ENCODE measurements at places on chromosomes 5 and 9.
A peak's percentile ranks its signal among the peaks of the same experiment; 100 is the strongest.

GRCh38 chr5:143564417-143564816 lies 160.9 kb upstream of the NR3C1 start:
- H3K4me1 ChIP-seq: no peaks in the 10 kb centered on the region
- H3K36me3 ChIP-seq: no peaks in the 10 kb centered on the region
- no peak overlapping the region for H3K4me3 ChIP-seq
- no peak overlapping the region for H3K27ac ChIP-seq
- no peak for DNase-seq

GRCh38 chr9:37776328-37776727 lies 8.5 kb downstream of the EXOSC3 start:
- no peak overlapping the region for H3K4me3 ChIP-seq
- H3K36me3 ChIP-seq: no peaks in the 10 kb centered on the region
- no peaks in the 10 kb centered on the region for H3K4me1 ChIP-seq
- no peak overlapping the region for H3K27ac ChIP-seq
- no peak for DNase-seq

DNA sequence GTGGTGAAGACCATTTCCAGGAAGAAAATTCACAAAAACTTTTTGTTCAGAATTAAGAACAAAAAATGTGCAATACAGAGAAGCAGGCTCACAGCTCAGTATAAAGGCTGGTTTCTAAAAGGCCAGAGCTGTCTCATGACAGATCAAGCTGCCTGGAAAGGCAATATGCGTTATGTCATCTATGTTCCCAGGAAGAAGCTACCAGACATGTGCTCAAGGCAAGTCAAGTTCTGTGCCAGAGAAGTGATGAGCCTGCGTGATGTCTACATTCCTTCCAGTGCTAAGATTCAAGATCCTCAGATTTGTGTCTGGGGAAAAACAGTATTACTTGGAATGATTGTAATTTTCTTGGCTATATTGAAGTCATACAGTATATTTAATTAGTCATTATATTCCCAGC lies 104.3 kb downstream of the PDE4D start:
- H3K4me1 ChIP-seq: no peaks in the 10 kb centered on the region
- no peaks in the 10 kb centered on the region for H3K27me3 ChIP-seq
- no peak for DNase-seq
- peak overlapping the region; percentile 53 for H3K27ac ChIP-seq
- H3K4me3 ChIP-seq: no peak overlapping the region
- no peaks in the 10 kb centered on the region for H3K36me3 ChIP-seq

GRCh38 chr9:92349771-92350739 lies 24.3 kb downstream of the CENPP start:
- H3K4me3 ChIP-seq: no peak overlapping the region
- H3K27me3 ChIP-seq: no peaks in the 10 kb centered on the region
- H3K4me1 ChIP-seq: no peaks in the 10 kb centered on the region
- H3K27ac ChIP-seq: peak overlapping the region; percentile 67

DNA sequence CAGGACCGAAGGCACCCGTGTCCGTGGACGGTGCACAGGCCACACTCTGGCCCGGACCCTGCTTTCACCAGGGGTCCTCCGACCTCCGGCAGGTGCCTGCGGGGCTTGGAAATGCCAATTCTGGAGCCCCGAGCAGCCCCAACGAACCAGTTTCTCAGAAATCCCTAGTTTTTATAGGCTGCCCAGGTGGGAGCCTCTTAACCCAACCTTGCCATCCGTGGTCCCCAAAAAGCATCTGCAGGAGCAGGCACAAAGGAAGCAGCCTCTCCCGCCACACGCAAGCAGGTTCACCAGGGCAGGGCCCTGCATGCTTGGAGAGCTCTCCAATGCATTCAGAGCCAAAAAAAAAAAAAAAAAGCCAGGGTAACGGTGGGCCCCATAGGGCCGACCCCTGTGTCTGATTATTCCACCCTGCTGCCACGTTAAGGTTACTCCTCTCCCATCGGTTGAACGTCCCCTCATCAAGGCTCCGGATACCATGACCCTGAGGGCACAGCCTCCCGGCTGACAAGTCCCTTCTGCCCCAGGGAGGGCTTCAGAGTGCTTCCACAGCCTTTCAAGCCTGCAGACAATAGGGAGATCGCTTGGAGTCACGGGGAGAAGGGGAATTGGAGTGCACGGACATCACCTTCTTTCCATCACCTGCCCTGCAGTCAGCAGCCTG lies 796 bp upstream of the TPRN start:
- peak overlapping the region; percentile 74 for H3K4me3 ChIP-seq
- peaks cover 67% of the 10 kb centered on the region for H3K4me1 ChIP-seq
- no peak for DNase-seq
- H3K27ac ChIP-seq: peak overlapping the region; percentile 92
- no peaks in the 10 kb centered on the region for H3K27me3 ChIP-seq
- H3K36me3 ChIP-seq: no peaks in the 10 kb centered on the region

DNA sequence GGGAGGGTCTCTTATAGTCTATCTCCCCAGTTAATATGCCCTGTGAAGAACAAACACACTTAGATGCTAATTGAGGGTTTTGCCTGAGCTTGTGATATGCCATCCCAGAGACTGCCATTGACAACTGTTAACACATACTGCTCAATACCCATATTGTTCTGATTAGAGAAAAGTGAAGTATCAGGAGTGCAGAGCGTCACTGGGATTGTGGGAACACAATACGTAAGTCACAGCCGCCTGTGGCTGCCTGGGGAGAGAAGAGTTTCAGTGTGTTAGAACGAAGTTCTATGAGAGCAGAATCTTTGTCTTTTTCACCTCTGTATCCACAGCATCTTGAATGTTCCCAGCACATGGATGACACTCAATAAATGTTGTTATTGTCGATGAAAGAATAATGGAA lies 110.2 kb downstream of the MEF2C start:
- H3K4me3 ChIP-seq: no peak overlapping the region
- no peak overlapping the region for H3K27ac ChIP-seq
- H3K36me3 ChIP-seq: no peaks in the 10 kb centered on the region
- no peaks in the 10 kb centered on the region for H3K27me3 ChIP-seq
- no peaks in the 10 kb centered on the region for H3K4me1 ChIP-seq
- no peak for DNase-seq

- DNase-seq: no peak
- peaks cover 7% of the 10 kb centered on the region for H3K27me3 ChIP-seq
- no peak overlapping the region for H3K27ac ChIP-seq
Observed at GRCh38 chr5:115068239-115069086, 101.2 kb downstream of the TRIM36 start.

GRCh38 chr9:95053611-95054570 lies 263.6 kb downstream of the FANCC start:
- no peak overlapping the region for H3K4me3 ChIP-seq
- H3K27ac ChIP-seq: peak overlapping the region; percentile 91
- no peaks in the 10 kb centered on the region for H3K36me3 ChIP-seq
- no peaks in the 10 kb centered on the region for H3K27me3 ChIP-seq

DNA sequence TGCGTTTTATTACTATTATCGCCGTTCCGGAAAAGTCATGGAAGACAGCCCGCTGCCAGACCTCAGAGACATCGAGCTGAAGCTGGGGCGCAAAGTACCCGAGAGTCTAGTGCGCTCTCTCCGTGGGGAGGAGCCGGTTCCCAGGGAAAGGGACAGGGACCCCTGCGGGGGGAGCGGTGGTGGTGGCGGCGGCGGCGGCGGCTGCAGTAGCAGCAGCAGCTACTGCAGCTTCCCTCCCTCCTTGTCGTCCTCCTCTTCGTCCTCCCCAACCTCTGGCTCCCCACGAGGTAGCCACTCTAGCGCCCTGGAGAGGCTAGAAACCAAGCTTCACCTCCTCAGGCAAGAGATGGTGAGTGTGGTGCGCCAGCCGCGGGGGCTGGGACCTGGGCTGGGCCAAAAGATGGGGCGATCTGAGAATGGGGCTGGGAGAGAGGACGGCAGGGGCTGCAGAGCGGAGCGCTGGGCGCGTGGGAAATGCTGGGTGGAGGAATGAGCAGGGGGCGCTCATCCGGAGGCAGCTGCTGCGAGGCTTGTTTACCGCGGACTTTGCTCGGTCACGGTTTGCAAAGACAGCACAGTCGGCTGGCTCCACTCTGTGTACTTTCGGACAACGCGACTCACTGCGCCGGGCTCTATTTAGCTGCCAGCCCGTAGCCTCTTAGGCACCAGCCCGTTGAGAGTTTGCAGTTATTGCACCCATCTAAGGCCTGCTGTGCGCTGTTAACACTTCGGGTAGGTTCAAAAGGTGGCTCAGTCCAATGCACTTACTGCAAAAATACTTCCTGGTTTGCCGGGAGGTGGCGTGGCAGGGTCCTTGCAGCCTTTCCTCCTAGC lies 1.1 kb downstream of the LURAP1L start:
- peak overlapping the region; percentile 66 for H3K4me3 ChIP-seq
- no peaks in the 10 kb centered on the region for H3K27me3 ChIP-seq
- peaks cover 29% of the 10 kb centered on the region for H3K4me1 ChIP-seq
- H3K36me3 ChIP-seq: no peaks in the 10 kb centered on the region
